ENCODE measurements at places on chromosomes 16 and 17.

DNA sequence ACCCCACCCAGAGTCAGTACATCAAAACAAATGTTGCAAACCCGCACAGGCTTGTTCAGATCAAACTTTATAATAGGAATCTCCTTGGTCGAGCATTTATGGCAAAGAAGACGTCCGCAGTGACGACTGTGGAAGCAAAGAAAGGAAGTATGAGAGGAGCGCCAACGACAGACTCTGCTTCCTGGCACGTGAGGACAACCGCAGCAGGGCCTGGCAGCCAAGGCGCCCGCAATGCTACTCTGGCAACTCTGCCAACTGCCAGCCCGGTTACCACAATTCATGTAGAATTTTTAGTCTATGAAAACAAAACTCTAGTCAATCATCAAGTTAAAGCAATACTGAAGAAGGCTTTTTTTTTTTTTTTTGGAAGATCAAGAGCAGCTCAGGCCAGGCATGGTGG, 24.8 kb downstream of the CYB5D2 start:
- DNase-seq, result no peak

GRCh38 chr17:49191409-49191916, 18.9 kb downstream of the GNGT2 start:
- DNase-seq, result no peak

DNA sequence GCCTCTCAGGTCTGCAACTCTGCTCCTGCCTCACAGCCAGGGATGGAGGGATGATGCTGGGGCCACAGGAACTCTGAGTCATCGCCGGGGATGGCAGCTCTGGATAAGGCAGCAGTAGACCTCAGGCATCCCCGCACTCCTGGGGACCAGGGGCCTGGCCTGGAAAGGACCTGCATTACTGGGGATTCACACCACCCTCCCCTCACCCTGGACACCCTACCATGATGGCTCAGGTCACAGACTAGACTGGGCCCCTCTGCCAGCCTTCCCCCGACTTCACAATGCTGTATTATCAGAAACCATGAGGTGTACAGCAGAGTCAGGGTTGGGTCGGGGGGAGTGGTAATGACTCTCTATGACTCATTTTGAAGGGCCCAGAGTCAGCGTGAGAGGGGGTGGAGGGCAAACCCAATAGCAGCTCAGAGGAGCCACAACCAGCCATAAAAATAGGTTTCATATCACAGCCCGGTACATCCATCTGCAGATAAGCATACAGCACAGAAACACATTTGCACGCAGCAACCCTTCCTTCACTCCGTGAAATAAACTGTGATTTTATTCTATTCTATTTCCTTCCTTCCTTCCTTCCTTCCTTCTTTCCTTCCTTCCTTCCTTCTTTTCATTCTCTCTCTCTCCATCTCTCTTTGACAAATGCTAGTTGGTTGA, 28.8 kb downstream of the DYNLRB2 start:
- DNase-seq, result peak; percentile 36

- no peak for DNase-seq
Measured at GRCh38 chr17:63647065-63647725, 25.0 kb downstream of the MAP3K3 start.

DNA sequence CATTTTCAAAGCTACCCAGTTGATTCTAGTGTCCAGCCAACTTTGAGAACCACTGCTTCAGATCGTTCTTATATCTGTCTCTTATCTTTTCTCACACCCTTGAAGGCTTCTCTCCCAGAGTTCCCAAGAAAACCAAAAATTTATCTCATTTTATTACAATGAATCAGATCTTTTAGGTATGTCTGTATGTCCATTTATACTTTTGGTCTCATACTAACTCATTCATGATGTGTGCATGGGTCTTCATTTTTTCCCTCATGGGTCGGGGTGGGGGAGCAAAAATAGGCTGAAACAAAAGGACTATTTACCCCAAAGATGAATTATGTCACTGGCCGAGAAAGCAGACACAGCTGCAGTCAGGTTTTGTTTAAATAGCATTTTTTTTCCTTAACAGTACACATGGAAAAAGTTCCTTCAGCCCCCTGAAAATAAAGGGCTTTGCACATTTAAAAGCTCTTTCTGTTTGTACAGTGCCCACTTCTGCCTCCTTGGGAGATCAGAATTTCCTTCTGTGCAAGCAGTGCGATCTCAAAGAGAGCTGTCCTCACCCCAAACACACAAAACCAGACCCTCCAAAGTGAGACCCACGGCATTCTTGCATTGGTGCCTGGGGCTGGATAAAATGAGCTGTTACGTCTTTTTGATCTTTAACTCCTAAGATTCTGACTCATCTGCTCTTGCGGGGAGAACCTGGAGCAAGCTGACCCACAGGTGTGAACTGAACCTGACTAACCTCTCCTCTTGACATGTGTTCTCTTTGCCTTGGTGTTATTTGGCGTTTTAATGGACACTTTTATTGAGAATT, 251.2 kb upstream of the ELAC2 start:
- DNase-seq, result no peak

GRCh38 chr16:81601008-81601428, 156.4 kb downstream of the CMIP start:
- DNase-seq, result no peak
